ENCODE measurements at places on chromosomes 6 and 20. TPM values are rescaled to one million over a fixed set of nuclear protein-coding genes. Genes with fewer than 3 reads are reported as not detected.

C6orf58 gene
- total RNA-seq = not detected

CDSN gene
- total RNA-seq = 0.55 TPM

HMGCLL1 gene
- not detected for total RNA-seq

DNA sequence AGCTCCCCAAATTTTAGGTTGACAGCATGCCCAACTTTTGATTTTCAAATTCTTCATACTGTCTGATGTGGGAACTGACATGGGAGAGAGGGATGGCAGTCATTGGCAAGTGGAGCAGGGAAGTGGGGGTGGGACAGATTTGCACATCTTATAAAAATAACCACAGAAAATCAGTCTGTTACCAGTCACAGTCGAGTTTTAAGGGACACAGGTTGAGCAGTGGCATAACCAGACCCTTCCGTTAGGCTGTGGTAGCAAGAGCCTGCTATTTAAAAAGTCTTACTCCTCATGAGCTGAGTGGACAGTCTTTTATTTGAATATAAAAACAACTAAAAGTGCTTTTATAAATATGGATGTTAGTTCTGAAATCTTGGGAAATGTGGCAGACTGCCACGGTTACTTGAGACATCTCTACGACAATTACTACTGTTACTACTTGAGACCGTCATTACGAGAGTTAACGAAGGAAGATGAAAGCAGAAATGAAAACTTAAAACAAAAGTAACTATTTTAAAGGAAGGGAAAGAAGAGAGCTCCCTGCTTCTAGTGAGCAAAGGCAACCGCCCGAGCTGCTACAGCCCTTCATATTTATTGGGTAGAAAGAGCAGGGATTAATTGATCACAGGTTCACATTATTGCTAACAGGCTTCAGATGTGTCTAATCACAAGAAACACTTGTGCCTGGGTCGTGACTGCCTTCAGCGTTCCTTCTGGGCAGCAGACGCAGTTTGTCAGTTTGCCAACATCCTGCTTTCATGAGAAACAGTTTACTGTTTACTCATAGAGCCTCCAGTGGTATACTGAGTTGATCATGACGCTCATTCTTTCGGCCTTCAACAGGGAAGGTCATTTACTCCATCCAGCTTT lies 71.3 kb downstream of the EFHC1 start:
- H3K4me3 ChIP-seq = no peak overlapping the region
- H3K27me3 ChIP-seq = no peaks in the 10 kb centered on the region
- DNase-seq = no peak

GRCh38 chr20:56551571-56551970 lies 18.5 kb downstream of the FAM209B start:
- no peaks in the 10 kb centered on the region for H3K27me3 ChIP-seq
- no peak for DNase-seq
- H3K36me3 ChIP-seq = no peaks in the 10 kb centered on the region
- H3K27ac ChIP-seq = no peak overlapping the region
- H3K4me1 ChIP-seq = peaks cover 15% of the 10 kb centered on the region
